Hair follicular keratinocyte (primary cell): ENCODE measurements at places on chromosomes 1 and 21. TPM values are rescaled to one million over a fixed set of nuclear protein-coding genes. Genes with fewer than 3 reads are reported as not detected.

ECM1 gene
- 9.1 and 27.9 TPM in 2 replicates for total RNA-seq

PRDM15 gene
- 3.7 and 4.6 TPM in 2 replicates for total RNA-seq

TTLL7 gene
- 2.3 and 4.4 TPM in 2 replicates for total RNA-seq

KRTAP11-1 gene
- total RNA-seq, result not detected in 2 replicates

CASQ1 gene
- not detected in 2 replicates for total RNA-seq

SLC6A9 gene
- 9.1 and 12.0 TPM in 2 replicates for total RNA-seq

C1orf21 gene
- total RNA-seq, result 19.2 and 24.6 TPM in 2 replicates

FCGR2B gene
- not detected in 2 replicates for total RNA-seq

C1orf185 gene
- total RNA-seq, result not detected in 2 replicates

HP1BP3 gene
- total RNA-seq, result 96.5 and 114 TPM in 2 replicates

PDE9A gene
- 0.19 and 2.3 TPM in 2 replicates for total RNA-seq

ICOSLG gene
- 0.57 and 1.0 TPM in 2 replicates for total RNA-seq
